ENCODE measurements at places on chromosomes 7 and 10.

GRCh38 chr10:63494951-63495350, 26.2 kb upstream of the REEP3 start:
- DNase-seq = no peak

DNA sequence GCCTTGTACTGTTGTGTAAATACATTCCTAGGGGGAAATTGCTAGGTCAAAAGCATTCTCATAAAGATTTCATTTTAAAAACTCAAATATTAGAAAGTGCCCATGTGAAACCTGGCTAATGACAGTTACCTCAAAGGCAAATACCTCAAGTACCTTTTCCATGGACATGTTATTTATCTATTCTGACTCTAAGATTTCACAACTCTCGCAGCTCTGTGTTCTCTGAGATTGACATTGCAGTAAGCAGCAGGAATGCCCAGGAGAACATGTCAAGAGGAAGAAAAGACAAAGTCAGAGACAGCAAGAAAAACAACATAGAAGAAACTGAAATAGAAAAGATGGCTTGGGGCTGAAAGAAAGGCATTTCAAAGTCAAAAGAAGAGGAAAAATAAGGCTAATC, 187.4 kb downstream of the CYP26A1 start:
- no peak for DNase-seq

DNA sequence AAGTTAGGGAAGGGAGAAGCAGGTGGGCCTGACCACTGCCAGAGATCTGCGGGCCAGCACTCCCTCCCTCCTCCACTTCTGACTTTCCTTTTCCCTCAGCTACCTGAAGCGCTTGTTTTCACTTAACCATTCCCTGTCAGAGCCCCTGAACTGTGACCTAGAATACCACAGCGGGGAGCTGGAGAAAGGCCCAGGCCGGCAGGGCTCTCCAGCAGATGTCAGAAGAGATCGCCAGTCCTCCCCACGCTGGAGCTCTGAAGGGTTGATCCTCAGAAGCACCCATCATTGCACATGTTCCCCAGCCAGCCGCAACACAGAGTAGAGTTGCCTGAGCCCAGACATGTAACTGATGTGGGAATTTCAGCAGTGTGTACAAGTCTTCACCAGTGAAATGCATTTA, 44.4 kb upstream of the GAD2 start:
- no peak for DNase-seq

DNA sequence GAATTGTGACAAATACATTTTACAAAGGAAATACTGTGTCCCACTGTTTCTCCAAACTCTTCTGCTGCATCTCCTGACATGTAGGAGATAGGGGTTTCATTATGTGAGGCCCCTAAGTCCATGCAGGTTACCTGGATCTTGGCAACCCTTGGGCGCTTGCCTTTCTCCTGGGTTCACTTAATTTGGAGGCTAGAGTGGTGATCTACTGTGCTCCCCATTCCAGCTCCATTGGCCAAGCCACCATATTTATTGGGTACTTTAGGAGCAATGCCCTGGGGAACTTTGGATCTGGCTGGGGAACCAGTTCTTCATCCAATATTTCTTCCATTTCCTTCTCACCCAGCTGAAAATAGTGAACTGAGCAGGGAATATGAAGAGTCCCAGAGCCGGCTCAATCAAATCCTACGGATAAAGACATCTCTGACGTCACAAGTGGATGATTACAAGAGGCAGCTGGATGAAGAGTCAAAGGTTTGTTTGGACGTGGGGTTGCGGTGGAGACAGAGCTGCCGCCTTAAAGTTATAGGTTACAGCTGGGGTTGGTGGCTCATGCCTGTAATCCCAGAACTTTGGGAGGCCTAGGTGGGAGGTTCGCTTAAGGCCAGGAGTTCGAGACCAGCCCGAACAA, 18.5 kb downstream of the MYH16 start:
- DNase-seq = no peak

DNA sequence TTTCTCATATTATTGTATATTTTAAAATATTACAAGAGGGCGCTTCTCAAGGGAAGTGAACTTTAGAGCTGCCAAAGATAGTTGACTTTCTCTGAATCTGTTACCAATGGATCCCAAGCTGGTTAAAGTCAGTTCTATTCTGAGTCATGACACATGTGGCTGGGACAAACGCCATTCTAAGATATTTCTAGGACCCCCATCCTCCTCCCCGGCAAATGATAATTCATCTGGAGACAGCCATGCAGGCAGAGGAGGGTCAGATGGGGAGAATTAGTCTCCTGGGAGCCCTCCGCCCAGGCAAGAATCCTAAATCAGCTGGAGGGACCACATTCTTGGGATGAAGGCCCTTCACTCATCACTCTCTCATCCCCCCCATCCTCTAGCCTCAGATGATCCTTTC, 187.7 kb downstream of the GFRA1 start:
- DNase-seq = no peak

DNA sequence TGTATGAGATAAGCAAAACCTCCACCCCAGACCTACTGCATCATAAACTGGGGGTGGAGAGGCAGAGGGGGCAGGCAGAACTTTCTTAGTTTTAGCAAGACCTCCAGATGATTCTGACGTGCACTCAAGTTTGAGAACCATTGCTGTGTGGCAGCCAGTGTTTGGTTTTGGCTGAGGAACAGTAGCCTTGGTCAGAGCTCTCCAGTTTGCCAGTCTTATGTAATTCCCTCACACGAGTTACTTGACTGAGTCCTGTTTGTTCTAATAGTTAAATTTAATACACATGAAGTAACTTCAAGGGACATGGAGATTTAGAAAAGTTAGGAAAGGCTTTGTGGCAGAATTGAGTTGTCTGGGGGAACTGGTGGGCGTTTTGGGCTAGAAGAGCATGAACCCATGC, 38.5 kb downstream of the GARS1 start:
- no peak for DNase-seq

DNA sequence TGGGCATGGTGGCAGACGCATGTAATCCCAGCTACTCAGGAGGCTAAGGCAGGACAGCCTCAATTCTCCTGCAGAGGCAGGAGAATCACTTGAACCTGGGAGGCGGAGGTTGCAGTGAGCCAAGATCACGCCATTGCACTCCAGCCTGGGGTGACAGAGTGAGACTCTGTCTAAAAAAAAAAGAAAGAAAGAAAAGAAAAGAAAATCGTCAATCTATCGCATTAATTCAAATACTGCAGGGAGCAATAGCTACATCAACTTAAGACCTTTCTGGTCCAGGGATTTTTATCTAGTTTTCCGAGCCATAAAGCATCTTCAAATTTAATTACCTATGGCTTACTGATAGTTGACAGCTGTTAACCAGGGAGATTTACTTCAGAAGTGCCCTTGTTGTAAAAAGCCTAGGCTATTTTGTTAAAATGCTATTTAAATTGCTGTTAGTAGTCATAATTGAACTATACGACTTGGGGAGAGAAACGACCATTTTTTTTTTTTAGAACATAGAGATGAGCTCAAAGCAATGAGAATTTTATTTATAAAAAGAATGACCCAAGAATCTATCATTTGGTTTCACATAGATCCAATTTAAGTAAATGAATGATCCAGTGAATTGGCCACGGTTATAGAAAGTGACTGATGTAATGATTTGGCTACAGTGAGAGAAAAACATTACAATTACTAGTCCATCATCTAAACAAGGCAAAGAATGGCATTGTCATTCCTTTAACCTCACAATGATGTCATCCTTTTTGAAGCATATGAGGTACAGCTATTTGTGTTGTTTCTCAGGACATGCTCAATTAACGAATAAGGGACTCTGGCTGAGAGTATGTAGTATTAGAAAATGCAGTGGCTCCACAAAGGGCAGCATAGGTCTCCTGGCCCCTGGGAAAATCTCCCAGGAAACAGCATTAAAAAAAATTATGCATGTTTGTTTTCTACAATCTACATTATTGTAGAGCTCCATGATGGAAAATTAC, 85.3 kb downstream of the SEMA3C start:
- DNase-seq = no peak

DNA sequence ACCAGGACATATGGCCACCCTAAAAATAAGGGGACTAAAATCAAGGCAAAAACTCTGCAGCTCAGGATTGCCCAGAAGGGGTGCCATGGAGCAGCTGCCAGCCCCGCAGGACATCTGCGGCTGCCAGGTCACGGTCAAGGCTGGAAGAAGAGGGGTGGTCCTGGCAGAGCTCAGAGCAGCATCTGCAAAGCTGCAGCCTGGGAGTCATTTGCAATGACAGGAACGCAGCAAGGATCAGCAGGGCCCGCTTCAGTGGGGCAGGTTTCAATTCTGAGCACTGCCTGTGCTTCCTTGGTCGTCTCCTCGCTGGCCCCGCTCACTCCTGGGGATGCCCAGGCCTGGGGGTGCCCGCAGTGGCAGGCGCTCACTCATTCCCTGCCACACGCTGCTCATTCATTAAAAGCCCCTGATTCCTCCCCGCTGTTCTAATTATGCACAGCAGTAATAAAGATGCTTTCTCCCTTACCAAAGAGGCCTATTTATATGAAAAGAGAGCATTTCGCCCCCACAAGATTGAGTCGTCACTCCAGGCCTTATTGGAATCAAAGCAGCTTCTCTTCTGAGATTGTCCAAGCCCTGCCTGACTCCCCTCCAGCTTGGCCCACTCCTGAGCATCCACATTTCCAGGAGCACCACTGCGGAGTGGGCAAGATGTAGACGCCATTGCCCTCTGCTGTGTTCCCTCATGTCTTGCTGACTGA, 4.6 kb downstream of the HSPA12A start:
- DNase-seq = no peak

- peak; percentile 23 for DNase-seq
Measured at GRCh38 chr10:78407009-78407711, 373.5 kb downstream of the RPS24 start.

DNA sequence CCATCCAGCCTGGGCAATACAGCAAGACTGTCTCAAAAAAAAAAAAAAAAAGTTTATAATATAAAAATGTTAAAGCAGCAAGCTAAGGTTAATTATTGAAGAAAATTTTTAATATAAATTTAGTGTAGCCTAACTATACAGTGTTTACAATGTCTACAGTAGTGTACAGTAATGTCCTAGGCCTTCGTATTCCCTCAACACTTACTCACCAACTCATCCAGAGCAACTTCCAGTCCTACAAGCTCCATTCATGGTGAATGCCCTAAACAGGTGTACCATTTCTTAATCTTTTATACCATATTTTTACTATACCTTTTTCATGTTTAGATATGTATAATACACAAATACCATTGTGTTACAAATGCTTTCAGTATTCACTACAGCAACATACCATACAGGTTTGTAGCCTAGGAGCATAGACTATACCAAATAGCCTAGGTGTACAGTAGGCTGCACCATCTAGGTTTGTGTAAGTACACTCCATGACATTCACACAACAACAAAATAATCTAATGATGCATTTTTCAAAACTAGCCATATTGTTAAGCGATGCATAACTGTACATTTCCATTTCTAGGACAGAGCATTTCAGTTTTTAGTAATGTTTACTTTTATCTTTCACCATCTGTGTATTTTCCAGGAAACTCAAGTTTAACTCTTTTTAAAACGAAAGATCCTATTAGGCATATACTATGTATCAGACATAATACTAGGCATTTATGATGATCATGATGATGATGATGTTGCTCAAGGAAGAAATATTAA, 43.3 kb downstream of the CNOT4 start:
- DNase-seq = no peak

DNA sequence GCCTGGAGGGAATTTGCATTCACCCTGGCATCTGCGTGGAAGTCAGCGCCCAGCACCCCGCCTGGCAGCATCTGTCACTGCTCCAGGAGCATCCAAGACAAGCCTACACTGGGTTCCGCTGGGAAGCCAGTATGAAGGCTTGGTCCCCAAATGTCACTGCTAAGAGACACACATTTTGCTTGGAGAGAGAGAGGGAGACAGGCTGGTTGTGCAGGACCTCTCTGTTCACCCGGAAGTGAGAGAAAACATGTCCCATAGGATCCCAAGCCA, 119.5 kb downstream of the SEC23IP start:
- DNase-seq = no peak

- no peak for DNase-seq
Measured at GRCh38 chr10:3876350-3876962, 91.4 kb upstream of the KLF6 start.

DNA sequence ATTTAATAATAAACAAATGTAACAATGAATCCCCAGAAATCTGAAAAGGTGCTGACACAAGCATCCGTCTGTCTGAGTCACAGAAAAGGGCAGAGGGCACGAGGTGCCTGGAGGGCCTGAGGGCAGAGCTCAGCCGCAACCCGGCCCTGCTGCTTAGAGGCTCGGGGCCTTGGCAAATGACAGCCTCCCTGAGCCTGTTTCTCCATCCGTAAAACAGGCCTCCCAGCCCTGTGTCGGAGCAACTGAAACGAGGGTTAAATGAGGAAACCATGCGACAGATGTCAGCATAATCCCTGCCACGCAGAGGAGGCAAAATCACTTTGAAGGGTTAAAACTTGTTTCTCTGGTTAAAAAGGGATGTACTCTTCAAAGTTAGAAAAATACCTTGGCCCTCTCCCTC, 24.9 kb downstream of the NUDT1 start:
- peak; percentile 29 for DNase-seq

All from smooth muscle cell of the brain vasculature (primary cell).